ENCODE measurements at places on chromosomes 1 and 21. TPM values are rescaled to one million over a fixed set of nuclear protein-coding genes. Genes with fewer than 3 reads are reported as not detected.

DNAH14 gene
- total RNA-seq, result not detected

HMGCS2 gene
- total RNA-seq, result not detected

OR2L13 gene
- total RNA-seq, result not detected

RAB25 gene
- not detected for total RNA-seq

ACTA1 gene
- not detected for total RNA-seq

NHLH1 gene
- not detected for total RNA-seq

RBM11 gene
- not detected for total RNA-seq

AXDND1 gene
- total RNA-seq, result not detected
